ENCODE measurements at places on chromosomes 1 and 21.

GRCh38 chr1:19338323-19338762 lies 26.2 kb downstream of the SLC66A1 start:
- no peak for DNase-seq

GRCh38 chr1:8302081-8302956 lies 15.6 kb upstream of the SLC45A1 start:
- no peak for DNase-seq

- no peak for DNase-seq
Measured at GRCh38 chr21:36473203-36473602, 6.7 kb downstream of the CLDN14 start.

GRCh38 chr1:230545181-230545580 lies 97.1 kb upstream of the COG2 start:
- DNase-seq: no peak

GRCh38 chr21:30014886-30015285 lies 75.1 kb upstream of the GRIK1 start:
- DNase-seq: no peak

GRCh38 chr1:64356636-64357256 lies 113.2 kb upstream of the CACHD1 start:
- DNase-seq: no peak

DNA sequence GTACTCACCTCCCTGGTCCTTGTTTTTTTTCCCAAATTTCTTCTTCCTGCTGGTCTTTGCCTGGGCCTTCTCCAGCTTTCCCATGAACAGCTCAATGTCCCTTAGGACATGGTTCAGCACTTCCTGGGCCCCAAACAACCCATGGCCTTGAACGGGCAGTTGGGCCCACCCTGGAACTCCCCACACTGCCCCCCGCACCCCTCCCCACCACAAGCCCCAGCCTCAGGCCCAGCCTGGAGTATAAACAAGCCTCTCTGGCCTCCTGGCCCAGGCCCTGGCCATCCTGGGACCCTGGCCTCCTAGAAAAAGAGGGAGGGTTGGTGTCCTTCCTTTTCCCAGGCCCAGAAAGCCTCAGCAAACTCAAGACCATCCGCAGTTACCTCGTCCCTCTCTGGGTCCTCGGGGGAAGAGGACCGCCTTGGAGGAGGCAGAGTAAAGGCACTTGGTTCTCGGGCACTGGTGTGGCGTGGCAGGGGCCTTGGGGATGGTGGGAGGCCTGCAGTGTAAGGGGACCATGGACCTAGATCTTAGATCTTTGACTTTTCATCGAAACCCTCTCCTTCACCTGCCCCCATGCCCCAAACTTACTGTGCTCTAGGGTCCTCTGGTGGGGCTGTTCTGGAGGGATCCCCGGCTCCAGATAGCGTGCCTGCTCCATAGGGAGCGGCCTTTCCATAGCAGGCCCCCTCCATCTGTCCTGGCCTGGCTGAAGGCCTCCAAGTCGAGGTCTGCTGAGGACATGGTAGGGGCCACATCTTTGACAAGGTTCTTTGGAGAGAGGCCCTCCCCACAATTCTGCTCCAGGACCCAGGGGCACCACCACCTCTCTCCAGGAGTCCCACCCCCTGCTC lies 5.6 kb downstream of the EPS8L3 start:
- DNase-seq: no peak

DNA sequence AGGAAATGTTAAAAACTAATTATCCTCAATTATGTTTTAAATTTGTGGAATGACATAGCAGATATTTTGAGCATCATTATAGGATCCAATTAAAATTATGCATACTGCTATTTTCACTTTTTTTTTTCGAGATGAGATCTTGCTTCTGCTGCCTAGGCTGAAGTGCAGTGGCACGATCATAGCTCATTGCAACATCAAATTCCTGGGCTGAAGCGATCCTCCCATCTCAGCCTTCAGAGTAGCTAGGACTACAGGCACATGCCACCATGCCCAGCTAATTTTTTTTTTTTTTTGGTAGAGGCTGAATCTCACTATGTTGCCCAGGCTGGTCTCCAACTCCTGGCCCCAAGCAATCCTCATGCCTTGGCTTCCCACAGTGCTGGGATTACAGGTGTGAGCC lies 11.3 kb upstream of the SLC1A7 start:
- no peak for DNase-seq

- DNase-seq: no peak
Measured at GRCh38 chr1:25898223-25899015, 7.8 kb downstream of the STMN1 start.

- DNase-seq: no peak
Measured at GRCh38 chr1:115107516-115108260, 18.4 kb upstream of the TSPAN2 start.

- DNase-seq: no peak
Measured at GRCh38 chr1:40389871-40390560, 16.5 kb downstream of the SMAP2 start.

DNA sequence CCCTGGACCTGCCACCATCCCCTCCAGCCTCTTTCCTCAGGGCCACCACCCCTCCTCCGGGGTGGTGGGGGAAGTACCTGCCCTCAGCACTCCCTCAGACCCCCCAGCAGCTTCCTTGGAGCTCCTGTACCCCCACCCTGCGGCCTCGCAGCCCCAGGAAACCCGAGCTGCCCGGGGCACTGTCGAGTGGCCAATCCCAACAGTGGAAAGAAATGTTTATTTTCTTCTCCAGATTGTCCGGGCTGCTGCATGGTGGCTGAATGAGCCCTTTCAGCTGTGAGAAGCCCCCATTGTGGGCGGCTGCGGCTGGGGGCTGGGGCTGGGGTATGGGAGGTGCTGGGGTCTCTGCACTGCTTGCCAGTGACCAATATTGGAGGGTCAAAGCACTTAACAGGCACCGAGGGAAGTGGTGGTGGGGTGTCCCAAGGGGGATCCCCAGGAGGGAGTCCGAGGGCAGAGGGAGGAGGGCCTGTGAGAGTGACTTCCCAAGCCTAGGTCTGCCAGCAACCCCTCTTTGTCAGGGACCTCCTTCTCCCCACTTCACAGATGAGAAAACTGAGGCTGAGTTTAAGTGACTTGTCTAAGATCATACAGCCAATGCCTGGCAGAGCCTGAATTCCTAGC lies 25.2 kb downstream of the RUNX3 start:
- no peak for DNase-seq

DNA sequence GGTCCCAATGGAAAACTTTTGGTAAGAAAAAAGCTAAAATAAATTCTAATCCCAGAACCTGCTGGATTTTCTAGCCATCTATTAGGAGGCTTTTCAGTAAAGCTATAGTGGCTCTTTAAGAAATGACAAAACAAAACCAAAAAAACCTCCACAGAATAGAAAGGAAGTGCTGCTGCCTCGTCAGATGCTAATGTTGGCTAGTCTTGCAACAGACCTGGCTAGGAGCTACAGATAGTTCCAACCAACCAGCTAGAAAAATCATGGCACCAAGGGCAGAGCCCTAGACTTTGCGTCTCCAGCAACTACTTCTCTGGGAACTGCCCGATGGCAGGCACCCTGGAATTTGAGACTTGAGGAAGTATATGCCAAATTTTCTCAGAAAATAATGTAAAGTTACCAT lies 7.6 kb downstream of the CD101 start:
- DNase-seq: no peak

DNA sequence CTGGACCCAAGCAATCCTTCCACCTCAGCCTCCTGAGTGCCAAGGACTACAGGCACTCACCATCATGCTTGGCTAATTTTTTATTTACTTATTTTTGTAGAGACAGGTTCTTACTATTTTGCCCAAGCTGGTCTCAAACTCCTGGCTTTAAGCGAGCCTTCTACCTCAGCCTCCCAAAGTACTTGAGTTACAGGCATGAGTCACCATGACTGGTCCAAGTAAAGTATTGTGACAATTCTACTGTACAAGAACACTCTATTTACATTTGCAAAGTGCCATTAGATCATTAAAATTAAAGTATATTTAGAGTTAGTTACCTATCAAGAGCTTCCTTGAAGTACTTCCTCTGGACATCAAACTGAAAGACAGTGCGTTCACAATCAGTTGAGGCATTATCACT lies 44.8 kb downstream of the NRDC start:
- no peak for DNase-seq

GRCh38 chr1:117685936-117686806 lies 80.3 kb downstream of the TENT5C start:
- no peak for DNase-seq

DNA sequence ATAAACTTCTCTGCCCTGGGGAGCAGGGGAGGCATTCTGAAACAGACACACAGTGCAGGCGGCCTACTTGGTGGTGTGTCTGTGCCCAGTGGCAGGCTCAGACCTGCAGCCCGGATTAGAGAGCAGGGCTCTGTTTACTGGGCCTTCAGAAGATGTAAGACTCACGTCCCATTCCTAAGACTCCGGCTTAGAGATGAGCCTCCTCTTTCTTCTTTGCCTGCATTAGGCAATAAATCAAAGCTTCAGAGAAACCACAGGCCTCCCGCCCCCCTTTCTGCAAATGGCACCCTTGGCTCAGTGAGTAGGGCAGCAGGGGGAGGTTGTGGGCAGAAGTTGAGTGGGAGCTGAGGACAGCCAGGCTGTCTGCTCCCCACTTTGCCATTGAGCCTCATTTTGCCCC lies 35.8 kb downstream of the LGR6 start:
- no peak for DNase-seq

- DNase-seq: no peak
Measured at GRCh38 chr1:73475316-73475870, 722.6 kb downstream of the LRRIQ3 start.

DNA sequence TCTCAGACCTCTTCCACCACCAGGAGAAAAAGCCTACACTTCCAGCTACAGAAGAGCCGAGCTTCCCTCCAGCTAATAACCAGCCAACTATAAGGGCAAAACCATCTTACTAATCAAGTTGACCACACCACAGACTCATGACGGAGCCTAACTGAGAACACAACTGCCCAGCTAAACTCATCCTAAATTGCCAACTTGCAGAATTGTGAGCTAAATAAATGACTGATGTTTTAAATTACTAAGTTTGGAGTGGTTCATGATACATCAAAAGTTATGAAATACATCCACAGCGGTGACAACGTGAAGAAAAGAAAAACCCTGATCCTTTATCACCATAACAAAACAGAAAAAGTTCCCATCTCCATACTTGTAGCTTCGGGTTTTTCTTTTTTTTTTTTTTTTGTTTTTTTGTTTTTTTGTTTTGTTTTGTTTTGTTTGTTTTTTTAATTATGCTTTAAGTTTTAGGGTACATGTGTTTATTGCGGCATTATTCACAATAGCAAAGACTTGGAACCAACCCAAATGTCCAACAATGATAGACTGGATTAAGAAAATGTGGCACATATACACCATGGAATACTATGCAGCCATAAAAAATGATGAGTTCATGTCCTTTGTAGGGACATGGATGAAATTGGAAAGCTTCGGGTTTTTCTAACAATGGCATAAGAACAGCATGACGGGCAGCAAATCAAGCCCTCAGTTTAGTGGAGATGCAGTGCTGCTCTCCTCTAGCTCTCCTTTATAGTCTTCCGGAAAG lies 122.6 kb downstream of the PIGK start:
- no peak for DNase-seq

- DNase-seq: no peak
Measured at GRCh38 chr1:244665771-244666217, 12.9 kb downstream of the DESI2 start.

- no peak for DNase-seq
Measured at GRCh38 chr1:66147226-66147835, 354.6 kb downstream of the PDE4B start.

GRCh38 chr1:197961933-197962332 lies 44.8 kb downstream of the LHX9 start:
- no peak for DNase-seq

GRCh38 chr1:231663211-231663792 lies 36.7 kb downstream of the DISC1 start:
- no peak for DNase-seq

DNA sequence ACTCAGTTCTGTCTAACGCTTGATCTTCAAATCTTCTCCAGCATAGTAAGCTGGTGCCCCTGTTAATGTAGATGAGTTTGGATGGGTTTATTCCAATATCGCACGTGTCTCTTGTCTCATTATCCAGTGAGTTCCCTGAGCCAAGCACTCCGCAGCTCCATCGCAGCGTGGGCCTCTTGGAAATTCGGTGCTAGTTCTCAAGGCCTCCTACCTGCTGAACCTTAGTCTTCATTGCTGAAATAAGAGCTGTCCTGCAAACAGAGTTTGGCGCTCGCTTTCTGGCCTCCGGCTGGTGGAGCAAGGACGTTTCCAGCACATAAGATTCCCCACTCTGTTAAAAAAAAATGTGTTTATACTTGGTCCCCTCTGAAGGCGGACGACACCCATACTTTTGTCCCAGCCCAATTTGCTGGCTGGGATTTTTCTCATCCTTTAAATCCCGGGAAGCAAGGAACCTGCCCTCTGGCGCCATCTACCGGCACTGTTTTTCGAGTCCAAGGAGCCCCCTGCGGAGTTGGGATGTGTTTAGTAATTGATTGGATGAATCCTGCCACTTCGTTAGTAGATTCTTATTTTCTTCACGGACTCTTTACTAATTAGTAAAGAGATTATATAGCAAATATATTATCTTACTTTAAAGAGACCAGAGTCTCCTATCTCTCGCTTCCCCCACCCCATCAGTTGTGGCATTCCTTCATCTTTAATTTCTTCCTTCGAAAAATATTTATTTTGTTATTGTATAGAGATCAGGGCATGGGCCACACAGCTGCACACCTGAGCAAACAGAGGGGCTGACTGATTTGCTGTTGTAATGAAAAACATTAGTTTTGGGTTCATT lies 14.7 kb downstream of the JUN start:
- DNase-seq: no peak

- DNase-seq: peak; percentile 5
Measured at GRCh38 chr1:157369808-157370521, 182.3 kb downstream of the FCRL5 start.

DNA sequence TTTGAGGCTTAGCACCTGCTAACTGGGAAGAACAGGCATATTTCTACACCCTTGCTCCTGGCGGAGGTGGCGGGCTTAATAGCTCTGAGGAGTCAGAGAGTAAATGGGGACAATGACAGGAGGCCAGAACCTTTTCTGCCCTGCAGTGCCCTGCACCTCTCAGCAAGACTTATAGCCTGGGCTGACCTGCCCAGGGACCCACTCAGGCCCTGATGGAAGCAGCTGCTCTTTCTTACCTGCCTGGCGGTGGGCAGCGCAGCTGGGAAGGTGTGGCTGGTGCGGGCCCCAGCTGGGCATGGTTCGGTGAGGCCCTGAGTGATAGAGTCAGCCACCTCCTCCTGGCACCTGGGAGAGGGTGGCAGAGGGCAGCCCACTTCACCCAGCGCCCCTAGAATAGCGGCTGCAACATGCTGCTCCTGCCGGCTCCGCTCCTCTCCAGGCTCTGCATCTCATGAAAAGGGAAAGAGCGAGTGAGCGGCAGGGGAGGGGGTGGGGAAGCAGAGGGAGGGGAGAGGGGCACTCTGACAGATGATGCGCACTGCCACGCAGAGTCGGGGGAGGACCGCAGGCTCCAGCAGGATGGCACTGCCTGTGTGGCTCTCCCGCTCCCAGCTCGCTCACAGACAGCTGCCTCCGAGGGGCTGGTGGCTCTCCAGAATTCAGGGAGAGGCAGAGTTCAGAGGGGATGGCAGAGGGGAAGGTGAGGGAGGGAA lies at the start of gene RGS8:
Gene RGS8, minus strand, starts transcription at position 472 of the 713 bp plus-strand sequence. CDS start 14,938 bp downstream, outside the sequence.
- DNase-seq: no peak

Data from effector CD4-positive, alpha-beta T cell (primary cell).